ENCODE measurements at places on chromosomes 2 and 18.

DNA sequence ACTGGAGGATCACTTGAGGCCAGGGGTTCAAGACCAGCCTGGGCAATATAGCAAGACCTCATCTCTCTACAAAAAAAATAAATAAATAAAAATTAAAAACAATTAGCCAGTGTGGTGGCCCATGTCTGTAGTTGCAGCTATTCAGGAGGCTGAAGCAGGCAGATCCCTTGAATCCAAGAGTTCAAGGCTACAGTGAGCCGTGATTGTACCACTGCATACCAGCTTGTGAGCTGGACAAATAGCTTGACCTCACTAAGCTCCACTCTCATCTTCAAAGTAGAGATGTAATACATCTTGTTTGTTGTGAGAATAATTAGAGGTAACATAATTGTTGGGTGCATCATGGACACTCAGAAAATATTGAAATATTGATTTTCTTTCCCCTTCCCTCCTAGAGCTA, 31.1 kb upstream of the MAPRE2 start:
- no peak for DNase-seq

GRCh38 chr2:216692636-216693413, 2.5 kb downstream of the IGFBP5 start:
- peak; percentile 90 for DNase-seq

DNA sequence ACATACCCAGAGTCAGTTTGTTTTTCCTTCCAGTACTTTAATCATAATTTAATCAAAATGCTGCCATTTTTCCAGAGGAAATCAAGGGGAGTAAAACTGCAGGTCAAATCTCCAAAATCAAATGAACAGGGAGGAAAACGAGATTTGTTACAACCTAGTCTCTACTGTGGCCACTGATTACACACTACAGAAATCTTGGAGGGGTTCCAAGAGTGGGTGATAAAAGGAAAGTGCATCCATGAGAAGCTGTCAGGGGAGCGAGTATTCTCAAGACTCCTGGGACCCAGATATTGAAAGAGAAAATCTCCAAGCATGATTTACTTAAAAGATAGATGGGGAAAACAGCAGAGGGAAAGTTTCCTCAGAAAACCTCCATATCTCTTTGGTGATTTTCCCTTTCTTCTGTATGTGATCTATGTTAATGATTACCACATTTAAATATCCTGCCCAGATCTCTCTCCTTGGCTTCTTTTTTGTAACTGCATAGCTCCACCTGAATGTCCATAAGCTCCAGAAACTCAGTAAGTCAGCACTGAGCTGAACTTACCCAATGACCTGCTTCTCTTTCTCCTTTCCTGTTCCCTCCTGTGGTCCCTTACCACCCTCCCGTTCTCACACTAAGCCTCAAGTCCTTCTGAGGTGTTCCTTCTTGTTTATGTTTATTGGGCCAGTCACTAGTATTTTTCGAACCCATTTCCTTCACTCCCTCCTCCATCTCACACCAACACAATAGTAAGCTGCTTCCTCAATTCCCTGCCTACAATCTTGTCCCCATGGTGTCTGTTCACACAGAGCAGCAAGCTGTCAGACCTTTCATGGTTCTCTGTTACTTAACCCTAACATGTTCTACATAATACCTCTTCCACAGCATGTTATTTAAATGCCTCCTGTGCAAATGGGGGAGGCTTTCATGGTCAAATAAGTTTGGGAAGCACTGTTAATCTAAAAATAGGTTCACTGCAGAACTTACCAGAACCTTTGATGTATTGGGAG, 73.9 kb upstream of the TWSG1 start:
- DNase-seq: no peak

DNA sequence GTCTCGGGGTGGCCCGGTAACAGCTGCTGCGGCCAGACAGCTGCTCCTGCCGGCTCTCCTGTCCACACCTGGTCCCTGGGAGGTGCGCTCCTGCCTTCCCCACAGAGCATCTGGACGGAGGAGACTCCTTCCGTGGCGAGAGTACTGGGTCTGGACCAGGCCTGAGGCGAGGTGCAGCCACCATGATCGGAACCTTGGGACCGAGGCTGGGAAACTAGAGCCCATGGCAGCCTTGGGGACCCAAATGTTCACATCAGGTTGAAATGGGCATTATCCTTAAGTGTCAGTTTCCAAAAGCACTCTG, 628 bp downstream of the GIGYF2 start:
- DNase-seq: no peak

DNA sequence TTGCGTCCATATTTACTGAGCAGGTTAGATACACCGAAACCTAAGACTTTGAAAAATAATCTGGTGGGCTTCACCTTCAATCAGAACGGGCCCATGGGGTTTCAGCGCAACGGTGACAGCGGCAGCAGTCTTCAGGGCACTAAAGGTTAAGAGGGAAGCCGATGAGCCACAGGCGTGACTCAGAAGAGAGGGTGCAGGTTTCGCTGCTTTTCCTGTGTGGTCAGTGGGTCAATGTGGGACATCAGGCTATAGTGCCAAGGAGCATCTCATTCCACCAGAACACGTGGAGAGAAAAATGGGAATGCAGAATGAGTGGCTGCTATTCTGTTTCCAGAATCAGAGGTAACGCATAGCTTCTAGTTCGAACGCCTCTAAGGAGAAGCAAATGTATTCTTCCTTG, 8.9 kb downstream of the PTGR3 start:
- DNase-seq: no peak

GRCh38 chr2:189579585-189580186, 900 bp downstream of the SLC40A1 start:
- no peak for DNase-seq

DNA sequence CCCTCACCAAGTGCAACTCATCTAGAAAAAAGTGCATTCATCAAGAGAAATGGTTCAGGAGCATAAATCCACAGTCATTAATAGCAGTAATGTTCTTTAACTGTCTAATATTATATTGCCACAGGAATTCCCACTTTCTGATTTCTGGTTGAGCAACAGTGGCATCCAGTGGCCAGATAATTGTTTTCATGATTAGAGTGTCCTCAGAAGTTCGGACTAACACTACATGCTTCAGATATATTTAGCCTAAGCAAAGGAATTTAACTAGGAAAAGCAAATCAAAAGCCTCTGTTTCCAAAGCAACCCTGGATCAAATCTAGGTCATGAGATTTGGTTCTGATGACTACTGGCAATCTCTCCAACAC, 9.8 kb upstream of the ERBB4 start:
- DNase-seq: peak; percentile 22

- DNase-seq: no peak
These were observed 26.0 kb downstream of the FAM117B start for GRCh38 chr2:202660796-202661195.

- DNase-seq: no peak
These were observed 239.3 kb downstream of the FBXO15 start for GRCh38 chr18:73908323-73908722.

- DNase-seq: no peak
These were observed 90.4 kb upstream of the RBMS1 start for GRCh38 chr2:160583813-160584537.

- DNase-seq: no peak
These were observed 4.8 kb downstream of the IL1F10 start for GRCh38 chr2:113072584-113072983.

GRCh38 chr2:2187196-2187595, 143.9 kb downstream of the MYT1L start:
- DNase-seq: no peak

- DNase-seq: no peak
These were observed 42.3 kb downstream of the SERPINB7 start for GRCh38 chr18:63817441-63818051.

GRCh38 chr2:3929374-3929773, 226.0 kb downstream of the DCDC2C start:
- DNase-seq: no peak

GRCh38 chr2:16653083-16653375, 12.6 kb downstream of the CYRIA start:
- no peak for DNase-seq

GRCh38 chr18:48290162-48290926, 118.8 kb downstream of the ZBTB7C start:
- no peak for DNase-seq

DNA sequence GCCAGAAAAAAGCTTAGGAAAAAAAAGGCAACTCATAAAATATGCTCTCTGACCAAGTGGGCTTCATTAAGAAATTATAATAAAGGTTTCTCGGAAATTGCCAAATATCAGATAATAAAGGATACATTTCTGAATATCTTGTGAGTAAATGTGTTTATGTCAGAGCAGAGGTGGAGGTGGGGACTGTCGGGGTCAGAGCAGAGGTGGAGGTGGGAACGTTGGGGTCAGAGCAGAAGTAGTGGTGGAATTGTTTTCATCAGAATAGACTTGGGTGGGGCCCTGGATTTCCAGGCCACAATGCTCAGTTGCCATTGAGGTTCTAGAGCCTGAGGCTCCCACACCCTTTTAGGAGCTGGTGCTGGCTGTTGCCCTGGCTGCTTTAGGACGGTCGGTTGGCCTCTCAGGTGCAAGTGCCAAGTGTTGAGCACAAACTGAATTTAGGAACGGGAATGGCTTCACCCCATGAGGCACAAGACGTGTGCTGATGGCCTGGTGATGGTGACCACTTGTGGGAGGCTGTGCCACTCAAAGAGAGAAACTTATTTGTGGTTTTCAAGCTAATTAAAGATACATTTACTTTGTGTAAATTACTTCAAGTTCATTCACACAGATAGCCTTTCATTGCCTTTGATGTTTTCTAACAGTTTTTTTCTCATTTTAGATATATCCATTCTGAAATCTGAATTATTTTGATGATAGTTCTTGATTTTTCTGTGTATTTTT, 131.5 kb downstream of the ATP9B start:
- DNase-seq: no peak

DNA sequence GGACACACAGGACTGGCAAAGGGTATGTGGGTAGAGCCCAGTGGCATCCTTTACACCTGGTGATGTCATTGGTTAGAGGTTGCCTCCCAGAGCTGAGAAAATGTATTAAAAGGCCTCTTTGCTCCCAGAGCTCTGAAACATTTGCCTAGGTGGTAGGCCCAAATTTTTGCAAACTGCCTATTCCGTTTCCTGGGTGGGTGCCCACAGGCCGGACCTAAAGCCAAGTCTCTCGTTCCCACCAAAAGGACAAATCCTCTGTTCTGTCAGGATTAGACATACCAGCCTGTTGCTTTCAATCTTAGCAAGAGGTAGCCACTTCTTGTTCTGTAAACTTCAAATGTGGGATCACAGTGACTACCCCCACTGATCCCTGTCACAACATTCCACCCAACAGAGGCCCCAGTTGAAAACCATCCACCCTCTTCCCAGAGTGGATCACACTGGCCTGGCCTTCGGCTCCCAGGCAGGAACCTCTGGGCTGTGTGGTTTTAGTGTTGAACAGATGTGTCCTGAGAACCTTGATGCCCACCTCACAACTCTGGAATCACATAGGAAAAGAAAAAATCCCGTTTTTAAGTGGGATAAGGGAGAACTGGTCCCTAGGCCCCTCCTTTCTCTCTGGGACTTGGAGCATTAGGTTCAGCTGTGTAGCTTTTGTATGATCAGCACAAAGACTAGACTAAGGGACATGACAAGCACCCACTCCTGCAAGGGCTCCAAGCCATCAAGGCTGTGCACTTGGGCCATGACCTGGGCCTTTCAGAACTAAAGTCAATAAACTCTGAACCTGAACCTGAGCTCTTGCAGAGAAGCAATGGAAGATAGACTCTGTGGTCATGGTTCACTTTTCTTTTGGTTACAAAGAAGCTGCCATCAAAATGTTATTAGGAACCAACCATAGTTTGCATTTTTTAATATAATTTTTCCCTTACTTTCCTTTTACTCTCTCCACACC, 211.3 kb downstream of the CYP26B1 start:
- DNase-seq: no peak

DNA sequence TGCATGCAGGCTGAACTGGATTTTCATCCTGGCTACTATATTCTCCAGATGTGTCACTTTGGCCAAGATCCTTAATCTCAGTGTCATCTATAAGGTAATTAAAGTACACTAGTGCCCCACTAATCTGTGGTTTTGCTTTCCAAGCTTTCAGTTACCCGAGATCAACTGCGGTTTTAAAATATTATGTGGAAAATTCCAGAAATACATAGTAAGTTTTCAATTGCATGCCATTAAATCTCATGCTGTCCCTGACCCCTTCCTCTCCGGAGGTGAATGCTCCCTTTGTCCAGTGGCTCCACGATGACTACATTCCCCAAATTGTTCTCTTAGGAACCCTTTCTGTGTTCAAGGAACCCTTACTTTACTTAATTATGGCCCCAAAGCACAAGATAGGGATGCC, 5.3 kb upstream of the TYMS start:
- DNase-seq: no peak

DNA sequence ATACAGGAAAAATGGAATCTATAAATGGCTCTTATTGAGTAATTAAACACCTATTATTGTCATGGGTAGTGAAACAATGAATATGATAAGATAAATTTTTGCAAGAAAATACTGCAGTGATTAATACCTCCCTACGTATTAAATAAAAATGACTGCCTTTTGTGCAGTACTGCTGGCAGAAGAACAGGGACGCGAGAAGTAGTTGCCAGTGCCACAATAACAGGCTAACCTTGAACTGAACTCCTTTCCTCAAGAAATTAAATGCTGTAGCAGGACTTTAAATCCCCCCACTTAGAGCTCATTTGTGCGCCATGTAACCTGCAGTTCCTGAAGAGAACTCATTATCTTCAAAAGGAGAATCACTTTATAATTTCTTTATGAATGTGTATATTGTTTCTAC, 24.6 kb downstream of the FIGN start:
- DNase-seq: no peak

DNA sequence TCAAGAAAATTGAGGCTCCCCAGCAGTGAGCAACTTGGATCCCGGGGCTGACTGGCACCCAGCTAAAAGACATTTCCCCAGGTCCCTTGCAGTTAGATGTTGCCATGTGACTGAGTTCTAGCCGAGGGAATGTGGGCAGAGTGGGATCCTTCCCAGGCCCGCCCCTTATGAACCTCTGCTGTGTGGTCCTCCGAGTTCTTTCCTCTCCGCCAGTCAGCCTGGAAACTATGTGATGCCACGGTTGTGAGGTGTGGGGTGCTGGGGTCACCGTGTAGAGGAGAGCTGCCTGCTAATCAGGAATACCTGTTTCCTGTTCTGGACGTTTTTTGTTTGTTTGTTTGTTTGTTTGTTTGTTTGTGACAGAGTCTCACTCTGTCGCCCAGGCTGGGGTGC, 45.5 kb downstream of the TMEM37 start:
- DNase-seq: no peak

- no peak for DNase-seq
These were observed 138.3 kb downstream of the NCK2 start for GRCh38 chr2:105882920-105883435.

GRCh38 chr2:203451011-203451410, 84.1 kb downstream of the RAPH1 start:
- DNase-seq: no peak

DNA sequence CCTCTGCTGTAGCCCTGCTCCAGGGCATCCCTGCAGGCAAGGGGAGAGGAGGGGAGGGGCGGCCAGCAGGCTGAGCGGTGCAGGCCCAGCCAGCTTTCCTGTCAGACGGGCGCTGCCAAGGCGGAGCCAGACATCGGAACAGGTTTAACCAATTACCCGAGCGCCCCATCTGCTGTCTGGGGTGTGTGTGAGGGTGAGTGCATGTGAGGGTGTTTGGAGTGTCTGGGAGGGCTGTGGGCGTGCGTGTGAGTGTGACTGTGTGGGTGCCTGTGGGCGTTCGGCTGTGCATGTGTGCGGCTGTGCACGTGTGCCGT, 20.0 kb downstream of the EMX1 start:
- DNase-seq: peak; percentile 38
